ENCODE measurements at places on chromosomes 16 and 17.

GRCh38 chr16:17691899-17692176 is 221.1 kb upstream of the XYLT1 start:
- DNase-seq = no peak

GRCh38 chr16:57577691-57578224 is 35.3 kb downstream of the ADGRG5 start:
- DNase-seq = no peak

- no peak for DNase-seq
Observed at GRCh38 chr17:28737316-28737715, 6.5 kb upstream of the TRAF4 start.

DNA sequence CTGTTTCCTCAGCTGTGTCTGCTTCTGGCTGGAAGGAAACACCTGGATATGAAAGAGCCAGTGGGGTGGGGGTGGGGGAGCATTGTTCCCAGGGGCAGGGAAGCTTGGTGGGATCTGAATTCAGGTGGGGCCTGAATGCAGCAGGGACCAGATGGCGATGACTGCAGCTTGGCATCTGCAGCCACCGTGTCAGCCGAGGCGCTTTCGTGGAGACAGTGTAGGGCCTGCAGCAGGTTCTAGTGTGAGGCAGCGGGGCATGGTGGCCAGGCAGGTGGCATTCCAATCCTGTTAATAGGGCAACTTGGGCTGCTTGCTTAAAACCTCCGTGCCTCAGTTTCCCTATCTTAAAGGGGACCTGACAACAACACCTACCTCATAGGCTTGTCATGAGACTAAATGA is 1.7 kb downstream of the PIK3R6 start:
- no peak for DNase-seq

DNA sequence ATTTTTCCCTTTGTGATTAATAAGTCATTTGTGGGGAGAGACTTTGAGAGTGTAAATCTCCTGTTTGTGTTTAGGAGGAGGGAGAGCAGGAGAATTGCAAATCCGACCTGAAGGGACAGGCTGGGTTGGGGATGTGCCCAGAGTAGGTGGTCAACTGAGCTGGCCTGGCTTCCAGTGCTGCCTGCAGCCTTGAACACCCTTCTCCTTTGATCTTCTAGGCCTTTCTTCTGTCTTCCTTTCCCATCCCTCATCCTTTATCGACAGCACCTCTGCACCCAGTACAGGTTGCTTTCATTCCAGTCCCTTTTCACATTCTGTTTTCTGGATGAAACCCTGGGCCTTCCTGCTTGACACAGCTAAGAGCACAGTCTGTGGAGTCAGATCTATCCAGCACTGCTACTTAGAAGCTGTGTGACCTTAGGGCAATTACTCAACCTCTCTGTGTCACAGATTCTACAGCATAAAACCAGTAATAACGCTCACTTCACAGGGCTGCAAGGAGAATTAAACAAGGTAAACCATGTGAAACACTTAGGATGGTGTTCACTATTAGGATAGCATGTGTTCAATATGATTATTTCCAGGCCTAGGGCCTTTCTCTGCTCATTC is 1.0 kb upstream of the CSNK2A2 start:
- no peak for DNase-seq

DNA sequence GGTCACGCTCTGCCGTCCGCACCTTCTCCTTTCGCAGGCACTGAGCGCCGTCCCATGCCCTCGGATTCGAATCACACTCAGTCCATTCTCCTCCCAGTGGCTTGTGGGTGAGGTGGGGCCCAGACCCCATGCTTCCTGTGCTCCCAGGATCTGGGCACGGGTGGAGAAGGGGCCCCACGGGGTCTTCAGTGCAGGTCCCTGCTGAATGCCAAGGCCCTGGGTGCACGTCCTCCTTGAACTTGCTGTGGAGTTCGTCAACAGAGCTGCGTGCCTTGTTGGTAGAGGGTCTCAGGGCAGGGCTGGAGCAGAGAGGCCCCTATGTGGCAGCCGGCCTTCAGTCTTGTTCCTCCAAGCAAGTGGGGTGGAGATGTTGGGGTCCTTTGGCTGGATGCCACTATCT is 7.3 kb upstream of the MC1R start:
- no peak for DNase-seq

DNA sequence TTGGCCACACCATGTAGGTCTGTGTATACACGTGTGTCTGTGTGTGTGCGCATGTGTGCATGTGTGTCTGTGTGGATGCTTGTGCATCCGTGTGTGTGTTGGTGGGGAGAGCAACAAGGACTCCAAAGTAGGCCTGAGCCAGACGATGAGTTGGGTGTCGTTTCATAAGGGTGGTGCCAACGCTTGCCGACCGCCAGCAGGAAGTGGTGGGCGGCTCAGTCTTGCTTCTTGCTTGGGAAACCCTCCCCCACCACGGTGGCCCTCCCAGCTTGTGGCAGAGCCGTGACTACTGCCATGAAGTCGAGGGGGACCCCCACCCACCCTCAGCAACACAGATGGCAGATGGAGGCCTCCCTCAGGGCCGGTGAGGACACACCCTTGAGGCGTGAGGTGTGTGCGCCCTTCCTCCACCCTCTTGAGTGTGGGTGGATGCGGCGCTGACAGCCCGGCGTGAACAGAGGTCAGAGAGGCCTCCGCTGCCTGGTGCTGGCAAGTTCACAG is 17.5 kb downstream of the SBK1 start:
- DNase-seq = no peak

DNA sequence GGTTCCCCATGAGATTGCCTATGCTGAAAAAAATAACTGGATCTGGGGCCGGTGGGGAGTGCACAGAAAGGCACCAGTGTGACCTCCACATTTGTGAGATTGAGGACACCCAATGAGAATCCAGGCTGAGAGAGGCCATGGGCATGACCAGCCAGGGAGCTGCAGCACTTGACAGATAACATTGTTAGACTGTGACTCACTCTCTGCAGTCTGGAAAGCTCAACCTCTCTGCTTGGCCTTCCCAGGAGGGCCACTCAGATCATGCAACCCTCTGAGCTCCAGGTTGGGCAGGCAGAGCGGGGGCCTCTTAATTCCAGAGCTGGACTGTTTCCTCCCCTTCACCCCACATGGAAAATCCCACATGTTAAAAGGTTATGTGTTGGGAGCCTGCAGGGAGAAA is 30.1 kb downstream of the FZD2 start:
- DNase-seq = no peak

- no peak for DNase-seq
Observed at GRCh38 chr16:5459863-5460262, 362.3 kb upstream of the EEF2KMT start.

GRCh38 chr17:50460831-50461526 is 7.7 kb downstream of the CHAD start:
- DNase-seq = no peak

GRCh38 chr16:20747030-20747816 is 5.6 kb upstream of the THUMPD1 start:
- DNase-seq = no peak

DNA sequence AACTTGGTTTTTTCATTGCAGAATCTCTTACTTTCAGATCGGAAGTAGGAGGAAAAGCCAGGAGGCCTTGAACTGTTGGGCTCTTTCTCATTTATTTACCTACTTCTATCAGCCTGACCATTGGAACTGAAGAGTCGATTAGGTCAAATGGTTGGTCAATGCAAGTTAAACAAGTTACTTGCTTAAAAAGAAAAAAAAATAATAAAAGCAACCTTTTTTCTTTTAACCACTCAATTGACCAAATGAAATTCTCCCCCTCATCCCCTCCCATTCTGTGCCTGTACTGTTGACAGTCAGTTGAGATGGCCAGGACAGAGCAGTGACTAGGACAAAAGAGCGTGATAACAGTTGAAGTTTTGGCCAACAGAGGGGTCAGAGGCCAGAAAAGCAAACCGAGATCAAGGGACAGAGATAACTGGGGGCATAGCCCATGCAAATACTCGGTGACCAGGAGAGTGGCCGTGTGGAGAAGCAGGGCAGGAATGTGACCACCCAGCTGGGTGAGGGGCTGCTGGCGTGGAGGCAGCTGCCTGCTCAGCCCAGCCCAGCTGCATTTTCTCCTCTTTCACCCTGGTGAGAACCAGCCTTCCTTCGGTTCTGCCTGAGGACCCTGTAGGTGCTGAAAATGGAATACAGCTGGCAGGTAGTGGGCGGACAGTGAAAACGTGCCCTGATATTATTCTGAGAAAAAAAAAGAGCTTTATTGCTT is 72.2 kb downstream of the HS3ST3B1 start:
- no peak for DNase-seq

- no peak for DNase-seq
Observed at GRCh38 chr16:1141716-1142115, 11.2 kb upstream of the CACNA1H start.

DNA sequence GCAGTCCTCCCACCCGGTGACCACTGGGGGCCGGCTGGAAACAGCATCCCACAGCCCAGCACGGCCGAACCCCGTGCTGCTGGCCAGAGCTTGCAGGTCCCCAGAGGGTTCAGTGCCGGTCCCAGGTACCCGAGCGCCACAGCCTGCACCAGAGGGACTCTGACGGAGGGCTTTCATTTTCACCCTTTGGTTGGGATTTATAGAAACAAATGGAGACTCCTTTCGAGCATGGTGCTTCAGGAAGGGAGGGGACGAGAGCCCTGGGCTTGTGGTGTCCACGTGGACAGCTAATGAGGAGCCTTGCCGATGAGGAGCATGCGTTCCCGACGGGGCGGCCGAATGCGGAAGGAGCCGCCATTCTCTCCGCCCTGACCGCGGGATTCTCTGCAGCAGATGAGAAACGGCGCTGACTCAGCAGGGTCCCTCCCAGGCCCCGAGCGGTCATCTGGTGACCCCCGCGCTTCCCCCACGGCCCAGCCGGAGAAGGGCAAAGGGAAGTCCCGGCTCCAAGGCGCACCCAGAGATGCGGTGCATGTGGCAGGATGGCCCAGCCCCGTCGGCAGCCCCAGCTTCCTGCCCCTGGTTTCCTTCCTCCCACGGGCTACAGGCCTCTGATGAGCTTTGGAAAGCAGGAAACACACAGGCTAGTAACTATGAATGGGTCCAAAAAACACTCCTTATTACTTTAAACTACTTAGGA is 9.8 kb downstream of the SLC38A10 start:
- DNase-seq = peak; percentile 65

GRCh38 chr17:1090465-1091189 is 89.2 kb downstream of the ABR start:
- DNase-seq = no peak

- DNase-seq = no peak
Observed at GRCh38 chr17:12250973-12251372, 230.3 kb downstream of the MAP2K4 start.

DNA sequence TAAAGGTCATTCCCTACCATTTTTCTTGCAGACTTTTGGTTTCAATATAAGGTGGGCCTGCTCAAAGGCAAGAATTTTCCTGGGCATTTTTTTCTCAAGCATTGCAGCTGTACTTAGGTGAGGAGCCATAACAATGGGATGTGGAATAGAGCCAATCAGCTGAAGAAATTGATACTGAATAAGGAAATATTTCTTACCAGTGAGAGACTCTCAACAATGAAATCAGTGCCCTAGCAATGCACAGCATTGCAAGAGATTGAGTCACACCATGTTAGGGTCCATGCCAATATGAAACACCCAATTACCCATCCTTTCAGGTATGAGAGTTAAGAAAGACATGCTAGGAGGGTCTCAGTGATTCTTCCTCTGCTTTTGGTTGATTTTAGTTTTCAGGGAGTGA is 237.6 kb downstream of the SOX9 start:
- DNase-seq = no peak

DNA sequence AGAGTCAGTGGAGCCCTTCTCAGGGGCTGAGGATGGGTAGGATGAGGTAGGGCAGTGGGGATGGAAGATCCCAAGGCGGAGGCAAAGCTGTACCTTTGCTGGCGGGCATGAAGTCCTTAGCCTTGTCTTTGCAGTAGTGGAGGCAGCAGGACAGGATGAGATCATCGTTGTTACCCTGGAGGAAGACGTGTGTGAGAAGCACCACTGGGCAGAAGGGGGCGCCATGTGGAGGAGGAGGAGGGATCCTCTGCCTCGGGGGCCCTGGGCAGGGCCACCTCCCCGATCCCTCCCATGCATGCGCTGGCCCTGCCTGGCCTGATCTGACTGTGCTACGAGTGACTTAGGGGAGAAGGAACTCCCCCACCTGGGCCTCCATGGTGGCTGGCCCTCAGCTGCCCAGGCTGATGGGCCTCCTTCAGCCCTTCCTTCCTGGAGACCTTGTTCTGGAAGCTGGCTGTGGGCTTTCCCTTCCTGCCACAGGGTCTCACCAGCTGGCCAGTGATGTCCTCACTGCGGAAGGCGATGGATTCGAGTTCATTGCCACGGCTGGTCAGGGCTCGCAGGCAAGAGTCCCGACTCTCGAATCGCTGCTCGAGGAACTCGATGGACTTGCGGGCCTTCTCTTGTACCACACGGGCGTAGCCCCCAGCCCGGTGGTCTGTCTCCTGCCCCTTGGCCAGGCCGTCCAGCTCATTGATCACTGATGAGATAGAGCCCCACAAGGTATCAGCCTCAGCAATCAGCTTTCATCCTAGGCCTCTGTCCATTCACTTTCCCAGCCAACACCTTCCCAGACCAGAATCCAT is 10.3 kb downstream of the HIC1 start:
- DNase-seq = no peak

DNA sequence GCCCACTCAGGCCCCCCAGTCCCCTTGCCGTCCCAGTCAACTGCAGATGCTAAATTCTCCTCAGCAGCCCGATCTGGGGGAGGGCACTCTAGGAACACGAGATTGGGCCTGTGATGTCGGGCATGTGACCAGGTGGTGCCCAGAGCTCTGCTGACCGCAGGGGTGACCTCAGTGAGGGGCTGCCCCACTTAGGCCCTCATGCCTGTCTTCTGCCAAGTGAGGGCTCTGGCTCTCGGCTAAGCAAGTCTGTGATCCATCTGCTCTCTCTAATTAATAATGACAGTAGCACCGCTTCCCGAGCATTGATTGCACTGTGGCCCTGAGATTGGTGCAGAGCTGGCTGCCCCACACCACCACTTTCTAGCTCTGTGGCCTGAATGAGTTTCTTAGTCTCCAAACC is 138.8 kb downstream of the MRM1 start:
- DNase-seq = no peak

DNA sequence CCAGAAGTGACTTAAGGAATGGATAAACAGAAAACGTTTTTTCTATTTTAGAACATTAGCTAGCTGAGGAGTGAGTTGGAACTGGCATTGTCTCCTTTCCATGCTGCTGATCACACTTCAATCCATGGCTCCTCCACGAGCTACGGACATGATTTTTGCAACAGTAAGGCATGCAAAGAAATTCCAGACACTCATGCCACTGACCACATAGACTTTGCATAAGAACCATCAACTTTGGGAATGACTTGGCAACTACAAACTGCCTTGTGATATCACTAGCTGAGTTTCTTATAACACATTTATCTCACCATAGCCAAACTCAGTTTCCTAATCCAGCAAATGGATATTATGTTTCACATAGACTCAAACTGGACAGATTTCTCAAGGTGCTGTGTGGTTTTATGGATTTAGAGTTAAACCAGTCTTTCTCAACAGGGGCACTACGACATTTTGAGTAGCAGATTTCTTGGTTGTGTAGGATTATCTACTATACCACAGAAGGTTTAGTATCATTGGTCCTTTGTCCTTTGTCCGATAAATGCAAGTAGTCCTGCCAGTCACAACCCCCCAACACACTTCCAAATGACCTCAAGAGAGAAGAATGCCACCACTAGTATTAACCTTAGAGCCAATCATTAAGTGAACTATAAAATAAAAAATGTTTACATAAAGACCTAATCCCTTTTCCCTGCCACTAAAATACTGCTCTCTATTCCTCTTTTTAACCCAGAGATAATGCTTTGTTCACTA is 48.3 kb upstream of the C17orf78 start:
- no peak for DNase-seq

Measured in GM06990 (cell line).